Activated CD4-positive, alpha-beta T cell treated with anti-CD3 and anti-CD28 coated beads, Interleukin-2, amount 50 U/mL, for 48 hours (primary cell): ENCODE measurements at places on chromosomes 1 and 21.
A peak's percentile ranks its signal among the peaks of the same experiment; 100 is the strongest.

- DNase-seq: no peak
These were observed 125.5 kb upstream of the PLXNA2 start for GRCh38 chr1:208369658-208370057.

GRCh38 chr1:103336408-103336807, 189.1 kb upstream of the RNPC3 start:
- no peak for DNase-seq

DNA sequence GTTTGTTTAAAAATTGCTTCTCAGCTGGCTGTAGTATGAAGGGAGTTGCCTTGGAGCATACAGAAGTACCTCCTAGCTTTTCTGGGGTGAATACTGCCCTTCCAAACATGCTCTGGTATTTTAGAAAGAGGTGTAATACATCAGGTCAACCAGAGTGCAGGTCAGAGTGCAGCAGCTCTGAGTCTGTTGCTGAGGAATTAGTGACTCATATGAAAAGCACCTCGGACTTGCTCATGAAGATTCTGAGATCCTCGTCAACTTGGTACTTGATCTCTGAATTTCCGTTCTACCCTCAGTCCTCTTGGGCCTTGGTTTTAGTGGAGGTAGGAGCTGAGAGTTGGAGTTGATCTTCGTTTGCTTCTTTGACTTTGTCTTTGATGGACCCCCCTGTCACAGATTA, 67.3 kb downstream of the NOS1AP start:
- no peak for DNase-seq

GRCh38 chr21:42493109-42494060, 2.6 kb downstream of the RSPH1 start:
- no peak for DNase-seq

DNA sequence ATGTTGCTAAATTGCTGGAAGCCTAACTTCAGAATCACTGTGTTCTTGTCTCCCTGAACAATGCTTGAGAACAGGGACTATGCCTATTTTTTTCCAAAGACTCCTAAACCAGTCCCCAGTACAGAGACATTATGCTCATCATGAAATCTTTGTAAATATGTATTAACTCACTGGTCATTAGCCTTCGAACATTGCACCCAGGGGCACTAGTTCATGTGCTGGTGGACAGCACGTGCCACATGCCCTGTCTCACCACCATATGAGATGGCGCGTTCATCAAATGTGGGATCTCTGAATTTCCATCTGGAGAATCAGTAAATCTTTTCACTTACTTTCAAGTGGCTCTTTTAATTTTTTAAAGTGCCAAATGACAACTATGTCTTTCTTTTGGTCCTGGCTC, 11.0 kb upstream of the ATP1A1 start:
- DNase-seq: no peak

DNA sequence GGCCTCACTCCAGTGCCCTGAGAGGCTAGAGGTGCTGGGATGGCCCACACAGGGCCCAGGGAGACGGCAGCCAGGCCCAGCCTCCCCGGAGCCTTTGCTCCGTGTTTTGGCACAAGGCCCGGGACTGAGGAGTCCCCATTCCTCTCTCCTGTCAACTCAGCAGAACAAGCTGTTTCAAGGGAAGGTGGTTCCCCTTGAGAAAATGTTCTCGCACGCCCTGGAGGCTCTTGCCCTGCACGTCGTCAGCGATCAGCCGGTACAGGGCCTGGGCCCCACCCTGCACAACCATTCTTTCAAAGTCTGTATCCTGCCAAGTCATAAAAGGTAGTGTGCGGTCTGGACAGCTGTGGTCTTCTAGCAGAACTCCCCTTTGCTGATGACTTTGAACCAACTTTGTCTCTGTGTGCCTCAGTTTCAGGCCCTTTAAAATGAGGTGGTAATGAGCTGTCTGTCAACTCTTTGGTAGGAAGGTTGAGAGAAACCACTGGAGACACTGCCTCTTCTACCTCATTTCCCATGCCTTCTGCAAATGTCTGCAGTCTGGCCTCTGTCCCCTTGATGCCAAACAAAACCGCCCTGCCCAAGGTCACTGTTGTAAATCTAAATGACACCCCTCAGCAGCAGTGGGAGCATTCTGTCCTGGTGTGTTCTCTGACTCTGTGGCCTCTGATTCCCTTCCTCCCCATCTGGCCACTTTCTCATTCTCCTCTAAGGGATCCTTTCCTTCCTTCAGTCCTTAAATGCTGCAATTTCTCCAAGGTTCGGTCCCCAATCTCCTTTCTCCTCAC, 138.6 kb upstream of the JUN start:
- DNase-seq: peak; percentile 47

GRCh38 chr1:2215909-2216766, 12.0 kb upstream of the SKI start:
- DNase-seq: no peak

DNA sequence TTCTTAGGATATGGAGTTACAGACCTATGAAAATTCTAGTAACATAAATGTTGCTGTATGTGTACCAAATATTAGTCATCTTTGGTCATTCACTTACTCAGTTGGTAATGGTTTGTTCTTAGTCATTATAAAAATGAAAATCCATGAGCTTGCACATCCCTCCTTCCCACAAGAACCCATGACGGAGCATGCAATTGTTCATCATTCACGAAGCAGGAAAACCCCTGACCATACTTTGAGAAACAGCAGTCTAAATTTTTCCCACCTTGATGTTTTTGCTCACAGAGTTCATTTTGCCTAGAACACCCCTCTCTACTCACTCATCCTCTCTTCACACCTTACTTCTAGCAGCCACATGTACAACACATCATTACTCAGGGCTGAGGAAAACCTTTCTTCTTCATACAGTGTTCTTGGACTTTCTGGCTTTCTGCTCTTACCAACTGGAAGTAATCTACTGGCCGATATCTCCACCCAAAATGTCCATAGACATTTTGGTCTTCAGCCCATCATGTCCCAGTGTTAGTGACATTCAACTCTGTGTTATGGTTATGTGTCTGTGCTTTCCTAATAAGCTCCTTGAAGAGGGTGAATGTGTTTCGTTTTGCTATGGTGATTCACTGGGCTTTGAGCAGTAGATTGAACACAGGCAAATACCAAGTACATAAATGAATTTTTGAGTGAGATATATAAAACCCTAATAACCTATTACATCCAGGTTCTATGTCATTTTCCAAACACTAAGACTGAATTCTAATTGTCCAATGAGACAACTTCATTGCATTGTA, 189.9 kb downstream of the ZC3H11B start:
- DNase-seq: no peak

DNA sequence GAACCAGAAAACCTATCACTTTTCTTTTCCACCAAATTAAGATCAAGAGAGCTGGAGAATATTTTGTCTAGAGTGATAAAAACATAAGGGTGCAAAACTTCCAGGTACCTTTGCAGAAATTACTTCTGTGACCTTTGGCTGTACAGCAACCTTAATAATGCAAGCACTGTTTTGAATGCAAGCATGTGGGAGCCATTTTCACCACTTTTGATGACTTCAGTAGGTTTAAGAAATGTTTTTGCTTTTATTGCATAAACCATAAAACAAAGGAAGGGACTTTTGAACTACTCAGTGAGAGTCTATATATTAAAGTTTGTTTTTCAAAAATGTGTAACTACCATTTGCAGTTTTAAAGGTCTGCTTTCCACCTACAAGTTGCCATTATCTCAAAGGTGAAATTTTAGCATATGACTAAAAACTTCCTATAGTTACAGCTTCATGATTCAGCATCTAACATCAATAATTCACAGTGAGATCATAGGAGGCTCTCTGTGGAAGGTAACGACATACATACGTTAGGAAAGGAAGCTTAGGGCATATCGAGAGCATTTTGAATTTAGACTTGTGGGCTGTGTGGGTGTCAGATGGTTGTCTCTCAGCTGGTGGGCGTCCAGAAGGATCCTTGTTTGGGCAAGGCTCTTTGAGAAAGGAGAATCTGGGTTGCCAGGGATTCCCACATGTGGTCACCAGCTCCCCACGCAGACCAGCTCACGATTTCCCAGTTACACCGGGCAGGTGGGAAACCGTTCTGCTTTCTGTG, 1.1 kb upstream of the GADD45A start:
- peak; percentile 70 for DNase-seq

GRCh38 chr1:30413606-30414005, 309.8 kb downstream of the MATN1 start:
- no peak for DNase-seq

- DNase-seq: no peak
These were observed 13.6 kb downstream of the FHAD1 start for GRCh38 chr1:15260418-15261154.

- DNase-seq: no peak
These were observed 31.0 kb downstream of the LHX4 start for GRCh38 chr1:180261030-180261429.

GRCh38 chr1:247456914-247457639, 827 bp downstream of the OR2B11 start:
- no peak for DNase-seq

- peak; percentile 53 for DNase-seq
These were observed 47.4 kb upstream of the OSBPL9 start for GRCh38 chr1:51569284-51570062.

DNA sequence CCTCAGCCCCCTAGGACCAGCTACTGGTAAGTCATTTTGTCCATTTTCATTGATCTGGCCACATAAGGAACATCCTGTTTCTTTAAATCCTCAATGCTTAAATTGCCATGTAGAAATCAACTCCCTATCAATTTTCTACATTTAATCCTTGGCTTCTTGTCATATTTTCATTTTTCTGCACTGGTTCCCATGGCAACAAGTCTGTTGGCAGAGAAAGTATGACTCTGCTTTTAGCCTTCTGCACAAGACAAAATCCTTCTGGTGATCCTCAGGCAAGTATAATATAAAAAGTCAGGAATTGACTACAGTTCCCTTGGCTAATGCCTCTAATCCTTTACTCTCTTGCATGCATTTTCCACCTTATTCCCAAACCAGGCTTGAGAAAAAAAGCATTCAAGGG, 65.0 kb downstream of the LRRC40 start:
- no peak for DNase-seq
